ENCODE measurements at places on chromosomes 3 and 15.

- DNase-seq = no peak
These were observed 263.9 kb upstream of the LYSMD4 start for GRCh38 chr15:99997112-99997651.

DNA sequence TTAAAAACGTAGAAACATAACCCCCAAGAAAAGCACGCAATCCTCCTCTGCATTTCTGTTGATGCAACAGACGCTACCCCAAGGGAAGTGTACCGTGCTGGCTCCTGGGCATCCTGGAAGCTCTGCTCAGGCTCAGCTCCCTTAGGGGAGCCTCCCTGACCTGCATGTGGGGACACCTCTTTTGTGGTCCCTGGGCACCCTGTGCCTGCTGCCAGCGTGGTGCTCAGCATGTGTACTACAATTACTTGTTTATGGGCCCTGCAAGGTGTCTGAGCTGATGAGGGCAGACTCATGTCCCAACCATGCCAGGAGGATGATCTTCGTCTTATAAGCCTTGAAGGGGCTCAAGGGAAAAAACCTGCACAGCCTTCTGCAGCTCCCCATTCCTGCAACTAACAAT lies 18.3 kb downstream of the EHD4 start:
- DNase-seq = no peak

DNA sequence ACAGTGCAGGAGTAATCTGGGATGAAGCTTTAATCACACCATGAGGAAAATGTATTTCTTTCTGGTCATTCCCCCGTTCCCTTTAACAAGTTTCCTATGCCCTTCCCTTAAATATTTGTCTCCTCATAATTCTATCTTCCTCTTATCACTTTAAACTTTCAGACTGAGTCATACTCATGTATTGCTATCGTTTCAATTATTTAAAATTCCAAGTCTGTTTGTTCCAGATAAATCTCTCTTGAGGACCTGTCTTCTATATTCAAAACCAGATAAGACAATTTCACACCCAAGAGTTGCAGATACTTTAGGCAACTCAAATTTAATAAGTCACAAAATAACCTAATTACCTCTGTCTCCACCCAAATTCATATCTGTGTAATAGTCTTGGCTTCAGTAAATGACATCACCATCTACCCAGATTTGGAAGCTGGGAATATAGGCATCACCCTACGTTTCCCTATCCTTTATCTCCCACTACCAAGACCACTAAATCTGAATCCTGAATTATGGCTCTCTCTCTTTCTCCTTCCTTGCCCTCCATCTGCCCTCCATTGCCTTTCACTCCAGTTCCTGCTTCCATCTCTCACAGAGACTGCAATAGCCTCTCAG lies 220.1 kb downstream of the PYDC2 start:
- no peak for DNase-seq

DNA sequence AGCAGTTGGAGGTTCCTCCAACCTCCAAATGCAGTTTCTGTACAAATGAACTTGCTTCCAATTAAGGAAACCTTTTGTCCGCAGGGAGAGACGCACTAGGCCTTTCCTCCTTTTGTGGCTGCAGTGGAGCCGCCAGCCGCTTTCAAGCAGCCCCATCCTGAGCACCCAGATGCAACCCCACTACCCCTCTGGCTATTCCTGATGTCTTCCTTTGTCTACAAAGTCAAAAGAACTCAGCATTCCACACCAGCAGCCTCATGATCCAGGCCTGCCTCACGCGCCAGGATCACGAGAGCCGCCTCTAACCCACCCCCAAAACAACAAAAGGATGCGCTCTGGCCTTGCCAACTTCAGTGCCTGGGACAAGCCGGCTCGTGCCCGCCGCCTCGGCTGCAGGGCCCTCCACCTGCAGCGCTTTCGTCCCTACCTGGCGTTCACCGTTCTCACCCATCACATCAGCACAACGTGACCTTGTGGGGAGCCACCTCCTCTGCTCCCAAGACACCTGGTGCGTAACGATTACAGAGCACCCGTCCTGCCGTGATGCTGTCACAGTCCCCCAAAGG lies 48.2 kb upstream of the MUC4 start:
- DNase-seq = no peak

DNA sequence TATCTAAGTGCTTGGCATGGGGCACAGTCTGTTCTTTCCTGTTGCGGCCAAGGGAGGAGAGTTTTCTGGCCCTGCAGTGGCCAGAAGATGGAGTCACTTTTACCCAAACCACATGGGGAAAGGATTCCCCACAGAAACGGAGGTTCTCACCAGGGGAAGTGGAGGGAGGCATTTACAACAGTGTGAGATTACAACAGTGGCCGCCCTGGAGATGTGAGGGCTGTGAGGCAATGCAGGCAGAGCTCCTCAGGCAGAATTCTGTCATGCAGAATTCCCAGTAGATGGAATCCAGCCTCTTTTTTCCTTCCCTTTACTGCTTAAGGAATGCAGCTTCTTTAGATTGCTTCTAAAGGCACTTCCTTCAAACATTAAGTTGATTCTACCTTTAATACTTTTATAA lies 83.1 kb downstream of the CACNA1D start:
- peak; percentile 46 for DNase-seq

- no peak for DNase-seq
These were observed 54.9 kb downstream of the CCNL1 start for GRCh38 chr3:157104928-157105652.

- peak; percentile 31 for DNase-seq
These were observed 13.5 kb downstream of the BFSP2 start for GRCh38 chr3:133413161-133414020.

DNA sequence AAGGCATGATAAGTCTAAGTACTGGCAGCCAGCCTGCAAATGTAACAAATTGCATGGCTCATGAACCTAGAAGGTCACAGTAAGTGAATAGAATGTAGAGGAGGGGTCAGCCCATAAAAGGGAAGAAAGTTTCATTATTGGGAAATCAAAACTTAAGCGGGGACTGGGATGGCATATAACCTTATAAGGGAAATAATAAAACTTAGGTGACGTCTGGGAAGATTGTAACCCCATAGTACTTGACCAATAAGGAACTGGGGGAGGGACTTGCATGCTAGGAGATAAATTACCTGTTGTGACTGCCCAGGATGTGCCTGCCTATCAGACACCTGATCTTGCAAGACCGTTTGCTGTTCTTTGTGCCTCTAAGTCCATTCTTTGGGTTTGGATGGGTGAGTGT lies 28.1 kb upstream of the MCTP2 start:
- no peak for DNase-seq

- DNase-seq = no peak
These were observed 47.4 kb downstream of the FSIP1 start for GRCh38 chr15:39735120-39735717.

GRCh38 chr3:169929830-169930519 lies 18.6 kb downstream of the SAMD7 start:
- DNase-seq = no peak

DNA sequence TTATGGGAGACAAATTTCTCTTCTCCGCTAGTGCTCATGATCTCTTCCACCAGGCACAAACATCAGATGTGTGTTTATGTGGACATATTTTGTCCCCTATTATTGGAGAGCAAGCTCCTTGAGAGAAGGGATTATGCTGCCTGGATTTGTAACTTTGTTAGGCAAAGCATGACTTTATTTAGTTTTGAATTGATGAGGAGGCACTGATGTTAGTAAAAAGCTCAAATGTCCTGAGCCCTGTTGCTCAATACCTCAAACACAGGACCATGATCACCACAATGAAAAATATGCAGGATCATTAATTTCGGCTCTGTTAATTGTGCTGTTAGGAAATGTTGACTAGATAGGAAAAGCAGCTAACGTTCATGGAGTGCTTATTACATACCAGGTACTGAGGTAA lies 29.1 kb downstream of the SCG5 start:
- DNase-seq = no peak

DNA sequence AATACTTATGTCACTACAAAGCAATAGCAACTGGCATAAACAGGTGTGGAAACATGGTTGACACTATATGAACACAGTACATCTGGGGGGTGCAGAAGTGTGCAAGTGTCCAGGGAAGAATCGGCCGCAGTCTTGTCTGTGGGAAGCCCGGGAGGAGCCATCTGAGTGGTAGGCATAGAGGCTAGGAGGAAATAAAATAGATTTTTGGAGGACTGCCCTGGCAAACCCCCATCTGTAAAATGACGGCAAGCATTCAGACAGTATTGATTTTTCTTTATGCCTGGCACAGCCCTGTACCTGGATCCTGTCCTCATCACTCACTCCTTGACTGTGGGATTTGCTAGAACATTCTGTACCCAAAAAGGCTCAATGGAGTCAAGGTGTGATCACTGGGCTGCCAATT lies 31.3 kb downstream of the THSD4 start:
- no peak for DNase-seq

- no peak for DNase-seq
These were observed 73.9 kb downstream of the RNF13 start for GRCh38 chr3:149886957-149887356.

DNA sequence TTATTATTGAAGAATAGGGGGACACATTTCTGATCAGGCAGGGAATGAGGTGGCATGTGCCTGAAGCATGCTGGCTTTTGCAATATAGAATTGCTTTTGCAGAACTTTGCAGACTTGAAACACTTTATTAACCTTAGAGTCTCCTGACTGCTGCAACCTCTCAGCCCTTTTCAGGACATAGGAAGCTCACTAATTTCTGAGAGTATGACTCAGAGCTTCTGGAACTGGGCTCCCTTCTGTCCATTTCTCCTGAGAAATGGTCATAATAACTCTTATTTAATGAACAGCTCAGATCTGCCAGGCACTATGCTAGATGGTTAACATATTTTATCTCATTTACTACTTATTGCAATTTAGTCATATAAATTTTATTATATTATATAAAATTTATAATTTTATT lies 38.6 kb upstream of the DGKG start:
- no peak for DNase-seq

GRCh38 chr3:54660714-54661132 lies 267.1 kb downstream of the LRTM1 start:
- peak; percentile 83 for DNase-seq

DNA sequence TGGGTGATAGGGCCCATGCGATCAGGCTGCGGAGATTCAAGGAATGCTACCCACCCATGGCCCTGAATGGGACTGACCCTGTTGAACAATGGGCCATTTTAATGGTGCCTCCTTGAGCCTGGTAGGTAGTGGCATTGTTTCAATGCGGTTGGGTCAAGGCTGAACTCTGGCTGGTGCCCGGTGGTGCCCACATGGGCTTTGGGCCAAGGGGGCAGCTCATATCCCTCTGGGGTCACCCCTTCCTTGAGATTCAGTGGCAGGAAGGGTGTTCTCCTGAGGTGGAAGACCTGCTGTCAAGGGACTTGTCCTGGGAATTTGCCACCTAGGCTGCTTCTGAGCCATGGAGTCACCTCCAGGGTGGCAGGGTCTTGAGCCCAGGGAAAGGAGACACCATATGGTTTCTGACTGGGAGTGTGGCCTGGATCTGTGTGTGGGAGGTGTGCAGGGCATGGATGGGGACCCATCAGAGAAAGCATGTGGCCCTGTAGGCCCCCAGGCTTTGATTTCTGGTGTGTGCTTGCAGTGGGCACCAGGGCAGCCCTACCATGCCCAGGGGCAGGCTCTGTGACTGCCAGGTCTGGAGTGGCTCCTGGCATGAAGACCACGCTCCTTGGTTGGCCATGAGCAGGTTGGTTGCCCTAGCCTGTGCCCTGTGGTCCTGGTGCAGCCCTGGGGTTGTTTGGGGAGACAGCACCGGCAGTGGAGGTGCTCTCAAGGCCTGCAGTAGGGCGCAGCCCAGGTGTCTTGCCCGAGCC lies 199.9 kb downstream of the UBE3A start:
- DNase-seq = no peak

- no peak for DNase-seq
These were observed 6.0 kb downstream of the HCLS1 start for GRCh38 chr3:121654493-121655385.

GRCh38 chr3:114850898-114851297 lies 296.2 kb downstream of the ZBTB20 start:
- DNase-seq = no peak

- no peak for DNase-seq
These were observed 69.1 kb downstream of the GALK2 start for GRCh38 chr15:49239105-49239504.

DNA sequence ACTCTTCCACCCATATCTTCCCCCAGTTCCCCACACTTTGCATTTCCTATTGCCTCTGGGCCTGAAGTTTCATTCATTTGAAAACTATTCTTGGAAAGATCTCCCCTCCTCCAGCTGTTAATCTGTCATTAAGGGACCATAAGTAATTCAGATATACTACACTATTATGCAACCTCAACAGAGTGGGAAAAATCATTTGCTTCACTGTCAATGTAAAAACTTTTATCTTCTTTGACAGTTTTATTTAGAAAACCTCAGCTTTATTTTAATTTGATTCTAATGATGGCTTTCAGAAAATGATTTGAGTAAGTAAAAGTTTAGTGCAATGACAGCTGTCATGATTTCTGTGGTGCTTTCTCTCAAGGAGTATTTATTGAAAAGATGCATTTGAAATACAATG lies 435.3 kb upstream of the KCNMB2 start:
- DNase-seq = no peak

GRCh38 chr3:99502871-99503270 lies 135.5 kb upstream of the COL8A1 start:
- DNase-seq = no peak

GRCh38 chr3:15387171-15387581 lies 40.2 kb downstream of the METTL6 start:
- DNase-seq = no peak

- DNase-seq = no peak
These were observed 402.9 kb downstream of the TBL1XR1 start for GRCh38 chr3:176794406-176794805.

GRCh38 chr3:25611193-25611592 lies 53.5 kb downstream of the TOP2B start:
- no peak for DNase-seq

DNA sequence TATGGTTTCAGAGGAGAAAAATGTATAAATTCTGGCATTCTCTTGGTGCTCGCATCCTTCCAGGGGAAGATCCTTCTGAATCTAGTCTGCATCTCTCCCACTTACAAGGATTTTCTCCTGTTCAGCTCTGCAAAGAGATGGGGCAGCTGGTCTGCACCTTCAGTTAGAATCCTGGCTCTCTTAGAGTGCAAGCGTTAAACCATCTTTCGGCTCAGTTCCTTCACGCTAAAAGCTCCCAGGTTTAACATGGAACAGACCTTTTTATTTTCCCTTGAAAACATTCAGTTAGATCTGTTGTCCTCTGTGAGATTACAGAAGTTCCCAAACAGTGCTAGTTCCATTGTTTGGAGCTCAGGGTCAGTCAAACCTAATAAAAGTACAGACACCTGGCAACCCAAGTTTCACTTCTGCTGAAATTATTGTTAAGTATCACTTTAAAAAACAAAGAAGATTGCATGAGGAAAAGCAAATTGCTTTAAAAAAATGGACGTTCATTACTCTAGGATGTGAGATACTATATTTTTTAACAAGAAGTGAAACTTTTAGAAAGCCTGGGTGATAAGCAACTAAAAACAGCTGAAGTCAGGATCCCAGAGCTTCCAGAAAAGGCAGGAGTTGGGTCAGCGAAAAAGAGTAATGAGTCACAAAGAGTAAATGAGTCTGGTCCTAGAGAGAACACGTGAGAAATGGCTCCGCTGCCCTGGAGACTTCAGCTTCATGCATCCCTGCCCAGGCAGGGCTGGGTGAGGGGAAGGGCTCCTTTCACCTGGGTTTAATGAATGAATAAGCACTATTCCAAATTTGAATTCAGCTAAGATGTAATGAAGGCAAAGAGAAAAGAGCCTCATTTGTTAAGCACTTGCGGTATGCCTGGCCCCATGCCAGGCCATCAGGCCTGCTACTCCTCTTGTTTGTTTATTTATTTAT lies 63.3 kb downstream of the ABTB1 start:
- DNase-seq = no peak
